SIG-M5 (cell line): ENCODE measurements at places on chromosomes 12 and 14.

DNA sequence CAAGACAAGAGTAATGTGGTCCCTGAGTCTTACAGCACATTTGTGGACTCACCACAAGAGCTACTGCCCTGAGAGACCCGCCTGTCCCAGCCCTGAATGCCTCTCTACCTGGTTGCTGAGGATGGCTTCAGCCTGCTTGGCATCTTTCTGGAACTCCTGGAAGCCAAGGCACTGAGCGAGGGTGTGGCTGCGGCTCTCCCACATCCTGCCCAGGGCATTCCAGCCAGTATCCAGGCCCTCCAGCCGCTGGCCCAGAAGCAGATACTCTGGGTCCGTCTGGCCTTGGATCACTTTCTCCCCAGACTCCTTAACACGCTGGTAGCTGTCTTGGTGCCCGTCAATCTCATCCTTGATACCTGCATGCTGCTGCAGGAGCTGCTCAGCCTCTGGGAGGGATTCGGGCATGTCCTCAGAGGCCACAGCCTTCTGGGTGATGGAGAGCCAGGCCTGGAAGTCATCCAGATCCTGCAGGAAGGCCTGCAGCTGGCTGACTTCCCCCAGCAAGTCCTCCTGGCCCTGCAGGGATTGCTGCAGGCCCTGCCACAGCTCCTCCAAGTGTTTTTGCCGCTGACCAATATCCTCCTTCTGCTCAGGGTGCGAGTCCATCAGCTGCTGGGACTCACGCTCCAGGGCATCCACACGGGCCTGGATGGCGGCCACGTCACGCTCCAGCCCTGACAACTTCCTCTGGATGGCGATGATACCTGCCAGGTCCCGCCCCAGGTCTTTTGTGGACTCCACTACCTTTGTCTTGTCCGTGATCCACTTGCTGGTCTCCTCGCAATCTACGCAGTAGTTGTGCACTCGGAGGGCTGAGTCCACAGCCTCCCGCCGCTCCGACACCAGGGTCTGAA lies 82.3 kb downstream of the PLEKHG3 start:
- DNase-seq, result no peak

- no peak for DNase-seq
Measured at GRCh38 chr12:66321435-66321834, 19.1 kb downstream of the HELB start.

- DNase-seq, result no peak
Measured at GRCh38 chr12:104855599-104855998, 102.5 kb downstream of the SLC41A2 start.

- DNase-seq, result no peak
Measured at GRCh38 chr12:55744340-55745030, 1.6 kb downstream of the GDF11 start.

GRCh38 chr12:51788876-51789275 lies 59.6 kb downstream of the FIGNL2 start:
- no peak for DNase-seq

DNA sequence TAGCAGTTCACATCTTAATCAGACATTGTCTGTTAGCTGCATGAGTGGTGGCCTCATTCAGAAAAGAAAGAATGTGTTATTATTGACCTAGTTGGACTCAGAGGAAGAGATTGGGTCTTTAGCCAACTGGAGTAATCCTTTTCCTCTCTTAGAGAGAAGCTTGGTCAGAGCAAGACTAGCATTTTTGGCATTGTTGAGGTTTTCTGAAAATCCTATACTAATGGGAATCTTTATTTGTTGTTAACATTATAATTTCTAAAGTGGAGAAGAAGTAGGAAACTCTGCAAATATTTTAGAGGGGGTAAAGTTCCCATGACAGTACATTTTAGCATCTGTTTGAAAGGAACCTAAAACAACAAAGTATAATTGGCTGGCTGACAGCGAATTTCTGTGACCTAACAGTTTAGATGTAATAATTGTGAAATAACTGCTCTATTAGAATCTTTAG lies 9.7 kb downstream of the TOX4 start:
- DNase-seq, result no peak

DNA sequence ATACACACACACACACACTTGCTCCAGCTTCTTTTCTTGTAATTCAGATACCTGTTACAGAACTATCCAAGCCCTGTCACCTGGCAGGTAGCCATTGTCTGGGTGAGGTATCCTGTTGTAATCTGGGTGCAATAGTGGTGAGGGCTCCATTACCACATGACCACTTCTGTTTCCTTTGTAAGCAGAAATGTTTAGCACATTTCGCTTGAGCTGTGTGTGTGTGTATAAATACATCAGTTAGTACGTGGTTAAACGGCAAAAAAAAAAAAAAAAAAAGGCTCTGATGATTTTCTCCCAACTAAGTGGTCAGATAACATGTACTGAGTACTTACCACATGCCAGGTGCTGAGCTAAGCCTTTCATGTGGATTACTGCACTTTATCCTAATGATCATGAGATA lies 129.3 kb upstream of the SSTR1 start:
- DNase-seq, result no peak

DNA sequence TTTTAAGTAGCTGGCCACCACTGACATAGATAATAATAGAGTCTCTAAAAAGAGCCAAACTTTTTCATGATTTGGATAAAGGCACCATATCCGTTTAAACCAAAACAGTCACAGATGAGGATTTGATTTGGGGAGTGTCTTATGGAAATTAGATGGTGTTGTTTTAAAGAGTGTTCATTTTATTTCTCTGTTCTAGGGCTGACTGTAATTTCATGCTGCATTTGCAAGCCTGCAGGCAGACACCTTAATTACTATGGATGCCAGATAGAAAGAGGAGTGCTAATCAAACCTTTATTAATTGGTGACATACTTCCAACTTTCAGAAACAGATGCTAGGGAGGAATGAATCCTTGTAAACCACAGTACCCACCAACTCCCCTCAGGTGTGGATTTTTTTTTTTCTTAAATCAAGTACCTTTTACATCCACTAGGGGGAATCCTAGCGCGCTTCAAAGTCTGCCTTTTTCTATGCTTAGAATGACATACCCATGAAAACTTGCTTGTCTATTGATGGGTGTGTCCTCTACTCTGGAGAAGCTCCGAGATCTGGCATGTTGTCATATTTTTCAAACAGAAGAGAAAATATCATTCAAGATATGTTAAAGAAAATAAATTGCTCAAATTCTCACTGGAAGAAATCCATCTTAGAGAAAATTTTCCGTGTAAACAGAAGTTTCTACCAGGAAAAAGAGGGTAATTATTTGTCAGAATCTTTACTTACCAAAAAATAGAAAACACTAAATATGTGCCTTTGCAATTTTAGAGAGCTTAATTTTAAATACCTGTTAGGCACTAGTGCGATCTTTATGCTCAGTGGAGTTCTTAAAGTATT lies 14.2 kb upstream of the PLXNC1 start:
- no peak for DNase-seq
